Renal cortex interstitium (tissue), 15 donors: ENCODE measurements at places on chromosomes 11 and 22. TPM values are rescaled to one million over a fixed set of nuclear protein-coding genes. Genes with fewer than 3 reads are reported as not detected.

SMC1B gene
- 0.32 TPM for polyA plus RNA-seq

APOA1 gene
- polyA plus RNA-seq: 94.7 TPM

TYMP gene
- 1.9 TPM for polyA plus RNA-seq

KCNQ1 gene
- polyA plus RNA-seq: 9.2 TPM

DDX25 gene
- 5.5 TPM for polyA plus RNA-seq

MPZL2 gene
- 56.1 TPM for polyA plus RNA-seq

OR6A2 gene
- 0.03 TPM for polyA plus RNA-seq

DNA sequence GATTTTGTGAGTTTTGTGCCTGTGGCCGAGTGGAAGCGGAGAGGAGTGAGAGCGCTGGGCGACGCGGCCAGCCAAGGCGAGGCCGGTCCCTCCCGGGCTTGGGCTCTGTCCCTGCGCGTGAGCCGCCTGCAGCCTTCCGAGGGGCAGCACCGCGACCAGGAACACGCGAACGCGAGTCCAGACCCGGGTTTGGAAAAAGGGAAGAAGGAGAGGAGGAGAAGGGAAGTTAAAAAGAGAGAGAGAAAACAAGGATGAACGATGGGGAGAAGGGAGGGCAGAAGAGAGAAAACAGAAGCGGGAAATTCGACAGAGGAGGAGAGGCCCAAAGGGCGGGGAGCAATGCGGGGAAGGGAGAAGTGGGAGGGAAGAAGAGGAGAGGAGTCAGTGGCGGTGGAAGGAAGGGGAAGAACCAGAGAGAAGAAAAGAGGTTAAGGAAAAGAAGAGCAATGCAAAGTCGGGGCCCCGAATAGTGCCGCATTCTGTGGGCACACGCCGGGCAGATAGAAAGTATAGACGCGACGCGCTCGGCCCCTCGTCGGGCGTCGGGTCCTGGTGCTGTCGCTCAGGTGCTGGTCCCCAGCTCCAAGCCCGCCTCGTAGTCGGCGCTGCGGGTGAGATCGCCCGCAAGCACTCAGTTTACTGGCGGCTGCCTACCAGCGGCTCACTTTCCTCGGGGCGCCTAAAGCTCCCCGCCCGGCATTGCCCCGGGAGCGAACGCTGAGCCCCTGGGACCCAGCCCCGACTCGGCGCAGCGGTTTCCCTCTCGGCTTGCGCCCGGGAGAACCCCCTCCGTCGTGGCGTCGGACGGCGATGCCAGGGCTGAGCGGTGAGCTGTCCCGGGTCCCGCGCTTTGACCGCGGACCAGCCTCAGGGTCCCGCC is 2.8 kb upstream of the BARX2 start:
- no peak for DNase-seq

- DNase-seq: no peak
Observed at GRCh38 chr11:72614381-72614780, 59.8 kb downstream of the PDE2A start.

DNA sequence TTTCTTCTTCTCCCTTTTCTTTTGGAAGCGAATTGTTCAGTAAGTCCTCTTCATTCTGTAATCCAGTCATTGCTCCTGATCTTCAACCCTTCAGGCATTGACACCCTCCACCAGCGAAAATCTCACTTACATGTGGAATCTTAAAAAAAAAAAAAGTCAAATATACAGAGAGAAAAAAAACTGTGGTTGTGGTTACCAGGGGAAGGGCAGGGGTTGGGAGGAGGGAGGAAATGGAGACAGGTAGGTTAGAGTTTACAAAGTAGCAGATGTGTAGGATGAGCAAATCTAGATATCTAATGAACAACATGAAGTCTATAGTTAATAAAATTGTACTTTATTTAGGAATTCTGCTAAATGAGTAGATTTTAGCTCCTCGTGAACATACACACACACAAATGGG is 17.7 kb upstream of the TMEM123 start:
- DNase-seq: no peak

GRCh38 chr22:17952273-17952801 is 72.0 kb downstream of the MICAL3 start:
- no peak for DNase-seq

- no peak for DNase-seq
Observed at GRCh38 chr22:50720301-50721256, 17.4 kb upstream of the ACR start.

DNA sequence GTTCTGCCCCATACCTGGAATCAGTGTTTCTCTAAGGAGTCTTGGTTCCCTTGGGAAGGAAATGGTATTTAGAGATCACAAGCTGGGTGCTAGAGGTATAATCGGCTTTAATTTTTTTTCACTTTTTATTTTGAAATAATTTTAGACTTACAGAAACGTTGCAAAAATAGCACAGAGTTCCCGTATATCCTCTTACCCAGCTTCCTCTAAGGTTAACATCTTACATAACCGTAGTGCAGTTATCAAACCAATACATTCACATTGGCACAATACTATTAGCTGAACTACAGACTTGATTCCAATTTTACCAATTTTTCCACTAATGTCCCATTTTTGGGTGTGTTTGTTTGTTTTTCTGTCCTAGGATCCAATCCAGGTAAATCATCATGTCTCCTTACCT is 63.8 kb downstream of the RBX1 start:
- no peak for DNase-seq

DNA sequence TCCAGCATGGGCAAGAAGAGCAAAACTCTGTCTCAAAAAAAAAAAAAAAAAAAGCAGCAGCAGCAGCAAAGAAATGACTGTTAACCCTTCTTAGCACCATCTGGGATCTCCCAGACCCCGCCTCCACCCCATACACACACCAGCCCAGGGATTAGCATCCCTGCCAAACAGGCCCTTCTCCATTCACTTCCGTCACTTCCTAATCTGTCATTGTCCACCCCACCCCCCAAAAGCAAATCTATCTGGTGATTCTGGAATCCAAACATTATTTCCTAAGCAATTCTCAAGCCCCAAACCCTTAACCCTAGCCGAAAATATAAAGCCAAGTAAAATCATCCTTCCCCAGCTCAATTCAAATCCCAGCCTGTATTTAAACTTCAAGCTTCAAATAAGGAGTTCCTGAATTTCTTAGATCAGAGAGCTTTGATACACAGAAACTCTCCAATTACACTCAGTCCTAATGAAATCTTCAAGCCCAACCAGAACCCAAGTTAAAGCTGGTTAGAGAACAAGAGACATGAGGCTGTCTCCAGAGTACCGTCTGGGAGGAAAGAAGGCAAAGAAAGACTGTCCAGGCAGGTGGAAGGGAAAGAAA is 6.0 kb upstream of the AHNAK start:
- no peak for DNase-seq

DNA sequence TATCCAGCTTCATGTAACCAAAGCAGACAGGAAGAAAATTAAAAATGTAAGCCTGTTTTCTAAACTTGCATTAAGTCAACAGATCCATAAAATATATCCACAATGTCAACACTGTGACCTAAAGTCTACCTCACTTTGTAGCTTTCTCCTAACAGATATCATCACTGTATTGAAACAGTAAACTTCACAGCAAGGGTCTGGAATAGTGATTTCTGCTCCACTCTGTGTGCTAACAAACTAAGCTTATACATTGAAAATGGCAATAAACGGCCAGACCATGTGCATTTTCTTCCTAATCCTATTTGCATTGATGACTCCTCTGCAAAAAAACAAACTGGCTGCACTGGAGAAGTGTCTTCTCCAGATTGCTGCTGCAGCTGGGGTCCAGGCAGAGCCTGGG is 26.8 kb downstream of the CADM1 start:
- no peak for DNase-seq

- DNase-seq: no peak
Observed at GRCh38 chr11:1651411-1651980, 21.9 kb downstream of the KRTAP5-5 start.

DNA sequence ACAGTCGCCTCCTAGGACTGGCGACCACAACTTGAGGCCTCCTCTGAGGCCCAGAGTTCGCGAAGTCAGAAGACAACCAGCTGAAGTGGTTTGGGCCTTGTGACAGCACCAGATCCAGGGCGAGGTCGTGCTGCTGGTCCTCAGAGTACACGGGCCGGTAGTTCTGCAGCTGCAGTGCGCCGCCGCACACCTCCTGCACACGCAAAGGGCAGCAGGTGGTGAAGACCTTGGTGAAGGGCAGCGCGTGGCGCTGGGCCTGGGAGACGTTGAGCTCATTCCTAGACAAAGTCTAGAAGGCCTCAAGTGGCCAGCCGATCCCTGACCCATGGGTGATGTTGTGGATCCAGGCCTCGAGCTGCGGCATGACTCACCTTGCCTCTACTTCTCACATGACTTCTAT is 18.2 kb downstream of the CD3E start:
- DNase-seq: no peak

DNA sequence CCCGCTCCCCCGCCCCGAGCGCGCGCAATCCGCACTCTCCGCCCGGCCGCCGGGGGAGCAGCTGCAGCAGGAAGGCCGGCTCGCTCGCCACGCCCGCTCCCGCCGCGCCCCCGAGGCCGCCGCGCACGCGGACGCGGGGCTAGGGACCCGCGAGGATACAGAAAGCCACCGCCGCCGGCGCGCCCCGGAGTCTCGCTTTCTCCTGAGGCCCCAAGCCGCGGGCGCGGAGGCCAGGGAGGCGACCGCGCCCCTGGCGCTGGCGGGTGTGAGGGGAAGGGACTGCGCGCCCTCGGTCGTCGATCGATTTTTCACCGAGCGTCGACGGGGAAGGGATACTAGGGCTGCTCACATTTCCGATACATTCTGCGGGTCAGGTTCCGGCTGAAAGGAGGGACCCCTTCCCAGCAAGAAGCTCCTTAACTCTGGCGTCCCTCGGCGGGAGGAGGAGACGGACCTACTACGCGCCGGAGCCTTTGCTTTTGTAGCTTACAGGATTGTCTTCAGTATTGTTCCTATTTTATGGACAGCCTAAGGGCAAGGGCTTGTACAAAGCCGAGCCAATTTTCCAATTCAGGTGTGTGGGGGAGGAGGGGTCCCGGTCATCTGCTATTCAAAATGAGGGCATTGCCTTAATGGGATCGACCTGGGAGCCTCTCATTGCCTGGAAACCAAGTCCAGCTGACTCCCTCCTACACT is 416 bp upstream of the GAB2 start:
- DNase-seq: peak; percentile 55

DNA sequence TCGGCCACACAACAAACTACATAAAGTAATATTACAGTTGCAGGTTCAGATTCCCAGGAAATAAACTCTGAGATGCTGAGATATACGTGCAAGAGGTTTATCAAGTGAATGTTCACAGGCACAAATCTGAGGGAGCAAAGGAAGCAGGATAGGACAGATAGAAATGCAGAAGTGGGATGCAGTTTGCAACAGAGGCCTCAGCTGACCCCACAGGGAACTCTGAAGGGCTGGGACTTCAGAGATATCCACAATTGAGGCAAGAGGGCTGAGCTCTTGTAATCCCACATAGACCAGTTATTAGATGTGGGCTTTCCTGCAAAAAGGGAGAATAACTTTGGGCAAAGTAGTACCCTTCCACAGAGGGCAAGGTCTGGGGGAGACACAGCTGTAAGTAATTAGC is 25.4 kb upstream of the ARHGAP20 start:
- DNase-seq: no peak
